DMS153 (cell line): ENCODE measurements at places on chromosomes 2 and 18.

DNA sequence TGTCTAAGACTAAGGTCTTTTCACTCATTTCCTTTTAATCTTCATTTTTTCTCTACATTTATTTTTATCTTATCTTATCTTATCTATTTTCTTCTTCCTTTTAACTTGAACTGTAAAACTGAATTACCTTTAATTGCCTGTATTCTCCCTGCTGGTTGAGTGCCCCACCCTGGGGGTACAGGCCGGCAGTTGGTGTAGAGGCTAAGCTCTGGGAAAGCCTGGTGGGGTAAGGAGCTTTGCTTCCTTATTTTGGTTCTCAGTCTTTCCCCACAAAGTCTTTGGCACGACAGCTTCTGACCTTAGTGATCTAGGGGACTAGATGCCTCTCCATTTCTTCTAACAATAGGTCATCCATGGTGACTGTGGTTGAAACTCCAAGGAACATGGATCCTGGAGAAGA, 26.8 kb upstream of the HAAO start:
- DNase-seq, result no peak

GRCh38 chr2:24231461-24231881, 56.6 kb downstream of the FAM228A start:
- DNase-seq, result no peak

GRCh38 chr2:68292108-68292710, 27.5 kb downstream of the CNRIP1 start:
- DNase-seq, result peak; percentile 60

GRCh38 chr2:10521356-10522169, 73.4 kb upstream of the ODC1 start:
- no peak for DNase-seq

DNA sequence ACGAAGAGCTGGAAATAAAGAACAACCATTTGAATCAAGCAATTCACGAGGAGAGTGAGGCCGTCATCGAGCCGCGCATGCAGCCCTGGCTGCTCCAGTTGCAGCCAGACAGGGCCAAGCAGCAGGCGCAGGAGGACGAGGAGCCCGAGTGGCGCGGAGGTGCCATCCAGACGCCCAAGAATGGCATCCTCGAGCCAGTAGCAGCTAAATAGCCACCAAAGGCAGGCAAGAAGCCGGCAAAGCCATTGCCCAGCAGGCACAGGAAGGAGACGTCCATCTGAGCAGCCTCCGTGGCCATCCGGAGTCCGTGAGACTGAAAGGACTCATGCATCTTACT, 8.9 kb upstream of the CHST10 start:
- no peak for DNase-seq

DNA sequence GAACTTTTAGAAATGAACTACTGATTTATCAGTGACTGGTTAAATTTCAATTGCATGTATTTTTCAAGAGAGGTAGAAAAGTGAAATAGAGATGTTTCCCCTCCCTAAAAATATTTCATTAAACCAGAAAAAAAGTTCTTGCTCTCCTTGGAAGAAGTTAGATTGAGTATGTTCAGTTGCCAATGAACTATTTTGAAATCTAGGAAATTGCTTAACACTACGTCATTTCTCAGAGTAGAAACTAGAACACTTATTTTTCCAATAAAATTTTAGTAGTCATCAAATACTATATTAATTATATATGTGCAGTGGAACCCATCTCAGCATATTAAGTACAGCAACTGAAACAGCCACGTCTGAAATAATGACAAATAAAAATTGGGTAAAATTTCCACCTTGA, 51.8 kb upstream of the STAT1 start:
- DNase-seq, result no peak

- DNase-seq, result no peak
Measured at GRCh38 chr2:39394516-39394961, 42.5 kb downstream of the MAP4K3 start.

- no peak for DNase-seq
Measured at GRCh38 chr2:141942006-141942789, 188.6 kb downstream of the LRP1B start.

GRCh38 chr2:25078170-25079049, 36.5 kb downstream of the EFR3B start:
- DNase-seq, result peak; percentile 77

GRCh38 chr18:48330016-48330991, 78.9 kb downstream of the ZBTB7C start:
- peak; percentile 82 for DNase-seq

- no peak for DNase-seq
Measured at GRCh38 chr2:222604749-222605515, 51.0 kb downstream of the FARSB start.

DNA sequence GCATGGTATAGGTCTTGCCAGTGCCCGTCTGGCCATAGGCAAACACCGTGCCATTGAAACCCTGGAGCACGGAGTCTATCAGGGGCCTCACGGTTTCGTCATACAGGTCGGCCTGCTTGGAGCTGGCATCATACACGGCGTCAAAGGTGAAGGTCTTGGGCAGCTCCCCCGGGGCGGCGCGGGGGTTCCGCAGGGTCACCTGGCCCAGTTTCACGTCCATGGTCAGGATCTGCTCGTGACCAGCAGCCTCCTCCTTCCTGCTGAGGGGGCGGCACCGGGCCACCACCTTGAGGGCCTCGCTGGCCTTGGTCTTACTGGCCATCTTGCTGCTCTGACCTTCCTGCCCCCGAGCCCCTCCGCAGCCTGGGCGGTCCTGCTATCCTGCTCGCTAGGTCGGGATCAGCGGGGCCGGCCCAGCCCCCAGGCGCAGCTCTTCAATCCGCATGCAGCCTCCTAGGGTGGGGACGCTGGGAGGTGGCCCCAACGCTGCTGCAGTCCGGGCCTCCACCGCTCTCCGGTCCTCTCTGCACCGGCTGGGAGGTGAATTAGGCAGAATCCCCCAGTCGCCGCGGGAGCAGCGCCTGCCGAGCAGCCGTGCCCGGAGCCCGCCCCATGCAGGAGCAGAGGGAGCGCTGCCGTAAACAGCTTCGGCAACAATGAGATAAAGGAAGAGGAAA, 563 bp downstream of the KIF3C start:
- DNase-seq, result no peak

DNA sequence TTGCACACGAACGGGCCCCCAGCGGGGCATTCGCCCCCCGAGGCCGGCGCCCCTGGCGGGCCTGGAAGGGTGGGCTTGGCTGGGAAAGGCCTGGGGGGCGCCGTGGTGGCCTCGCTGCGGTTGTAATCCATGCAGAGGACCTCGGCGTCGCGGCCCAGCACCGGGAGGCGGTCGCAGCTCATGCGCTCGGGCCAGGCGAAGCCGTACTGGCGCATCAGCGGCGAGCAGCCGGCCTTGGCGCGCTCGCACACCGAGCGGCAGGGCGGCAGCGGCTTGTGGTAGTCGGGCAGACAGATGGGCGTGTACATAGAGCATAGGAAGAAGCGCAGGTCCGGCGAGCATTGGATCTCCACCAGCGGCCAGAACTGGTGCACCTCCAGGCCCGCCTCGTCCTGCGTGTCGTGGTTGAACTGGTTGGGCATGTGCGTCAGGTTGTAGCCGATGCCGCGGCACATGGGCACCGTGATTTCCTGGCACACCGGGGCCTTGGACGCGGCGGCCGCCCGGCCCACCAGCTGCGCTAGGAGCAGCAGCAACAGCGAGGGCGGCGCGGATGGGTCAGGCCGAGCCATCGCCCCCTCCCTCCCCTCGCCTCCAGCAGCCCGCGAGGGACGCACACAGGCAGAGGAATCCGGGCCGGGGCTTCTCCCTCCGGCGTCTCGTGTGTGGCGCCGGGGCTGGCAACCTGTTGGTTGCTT, 1.4 kb downstream of the FZD5 start:
- peak; percentile 47 for DNase-seq

GRCh38 chr2:152472481-152472887, 137.5 kb downstream of the FMNL2 start:
- DNase-seq, result no peak

- DNase-seq, result no peak
Measured at GRCh38 chr2:151861174-151861573, 33.0 kb upstream of the ARL5A start.

GRCh38 chr2:110931648-110932047, 189.1 kb upstream of the BCL2L11 start:
- DNase-seq, result no peak

DNA sequence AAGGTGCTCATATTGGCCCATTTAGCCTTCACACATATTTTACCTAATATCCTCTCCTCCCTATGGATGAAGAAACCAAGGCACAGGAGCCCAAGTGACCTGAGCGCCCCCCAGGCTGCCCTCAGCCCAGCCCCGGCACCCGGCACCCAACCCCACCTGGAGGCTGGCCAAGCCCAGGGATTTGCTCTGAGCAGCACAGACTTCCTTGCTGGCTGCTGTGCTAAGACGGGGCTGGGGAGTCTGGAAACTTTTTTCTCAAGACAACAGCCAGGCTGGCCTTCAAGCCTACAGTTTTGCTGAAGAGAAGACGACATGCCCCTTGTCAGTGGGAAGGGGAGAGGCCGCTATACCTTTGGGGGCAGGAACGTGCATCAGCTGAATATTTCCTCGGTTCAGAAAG, 52.7 kb upstream of the LAMA1 start:
- DNase-seq, result no peak

- no peak for DNase-seq
Measured at GRCh38 chr2:217121565-217121964, 261.7 kb upstream of the TNP1 start.

DNA sequence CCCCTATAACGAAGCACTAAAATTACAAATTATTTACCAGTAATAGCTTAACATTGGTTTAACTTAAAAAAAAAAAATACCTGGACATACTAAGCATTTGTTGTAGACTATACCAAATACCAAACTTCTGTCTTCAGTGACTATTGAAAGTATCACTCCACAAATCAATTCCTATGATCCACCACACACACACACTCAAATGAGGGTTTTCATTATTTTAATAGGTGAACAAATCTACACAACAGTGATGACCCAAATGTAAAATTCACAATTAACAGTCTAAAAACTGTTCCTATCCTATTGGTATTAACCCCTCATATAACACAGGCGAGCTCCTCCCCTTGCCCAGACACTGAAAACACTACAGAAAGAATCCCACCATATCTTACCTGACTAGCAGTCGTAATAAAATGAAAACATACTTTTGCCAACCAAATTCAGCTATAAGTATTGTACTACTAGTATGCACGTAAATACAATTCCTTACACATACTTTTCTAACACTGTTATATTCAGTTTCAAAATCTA, 2.5 kb downstream of the SP3 start:
- no peak for DNase-seq

DNA sequence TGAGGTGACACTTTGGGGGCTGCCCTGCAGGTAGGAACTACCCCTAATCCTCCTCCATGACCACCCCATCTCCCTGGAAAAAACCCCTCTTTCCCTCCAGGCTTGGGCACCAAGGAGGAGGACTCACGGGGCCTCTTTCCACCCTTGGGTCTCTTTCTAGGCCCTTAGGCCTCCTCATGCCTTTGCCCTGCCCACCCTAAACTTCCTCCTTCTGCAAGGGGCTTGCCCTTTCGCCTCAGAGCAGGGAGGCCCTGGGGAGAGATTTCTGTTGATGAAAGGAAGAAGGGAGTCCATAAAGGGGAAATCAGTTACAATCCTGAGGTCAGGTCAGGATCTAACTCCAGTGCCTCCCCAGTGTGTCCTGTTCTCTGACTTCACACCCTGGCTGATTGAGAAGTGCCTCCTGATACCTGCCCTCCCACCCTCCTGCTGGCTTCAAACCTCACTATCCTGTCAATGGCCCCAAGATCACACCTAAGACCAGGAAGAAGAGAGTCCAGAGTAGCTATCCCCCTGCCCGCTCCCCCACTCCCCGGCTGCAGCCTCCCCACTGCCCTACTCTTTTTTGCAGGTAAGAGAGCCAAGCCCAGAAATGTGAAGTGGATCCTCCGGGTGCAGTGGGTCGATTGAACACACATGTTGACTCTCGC, 16.7 kb upstream of the TNS1 start:
- no peak for DNase-seq

- no peak for DNase-seq
Measured at GRCh38 chr18:63106727-63107126, 212.8 kb downstream of the BCL2 start.

DNA sequence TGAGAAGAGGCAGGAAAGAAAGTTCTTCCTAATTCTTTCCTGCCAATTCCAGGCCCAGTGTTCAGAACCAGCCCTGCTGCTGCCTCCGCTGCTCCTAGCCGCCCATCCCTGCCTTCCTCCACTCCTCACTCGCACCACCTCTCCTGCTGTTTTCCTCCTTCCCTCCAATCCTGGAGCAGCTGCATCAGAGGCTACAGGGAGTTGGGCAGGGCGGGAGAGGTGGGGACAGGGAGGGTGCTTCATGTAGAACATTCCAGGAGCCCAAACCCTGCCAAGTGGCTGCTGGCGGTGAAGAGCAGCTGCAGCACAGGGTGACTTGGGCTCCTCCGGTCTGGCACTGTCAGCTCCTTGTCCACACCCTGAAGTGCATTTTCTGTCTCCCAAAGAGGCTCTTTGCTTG, 176.3 kb downstream of the TNS1 start:
- DNase-seq, result no peak

GRCh38 chr18:79584491-79585394, 94.9 kb upstream of the CTDP1 start:
- no peak for DNase-seq

- no peak for DNase-seq
Measured at GRCh38 chr2:169702996-169703395, 8.7 kb downstream of the PHOSPHO2 start.

GRCh38 chr18:62437235-62438017, 85.4 kb upstream of the ZCCHC2 start:
- no peak for DNase-seq

DNA sequence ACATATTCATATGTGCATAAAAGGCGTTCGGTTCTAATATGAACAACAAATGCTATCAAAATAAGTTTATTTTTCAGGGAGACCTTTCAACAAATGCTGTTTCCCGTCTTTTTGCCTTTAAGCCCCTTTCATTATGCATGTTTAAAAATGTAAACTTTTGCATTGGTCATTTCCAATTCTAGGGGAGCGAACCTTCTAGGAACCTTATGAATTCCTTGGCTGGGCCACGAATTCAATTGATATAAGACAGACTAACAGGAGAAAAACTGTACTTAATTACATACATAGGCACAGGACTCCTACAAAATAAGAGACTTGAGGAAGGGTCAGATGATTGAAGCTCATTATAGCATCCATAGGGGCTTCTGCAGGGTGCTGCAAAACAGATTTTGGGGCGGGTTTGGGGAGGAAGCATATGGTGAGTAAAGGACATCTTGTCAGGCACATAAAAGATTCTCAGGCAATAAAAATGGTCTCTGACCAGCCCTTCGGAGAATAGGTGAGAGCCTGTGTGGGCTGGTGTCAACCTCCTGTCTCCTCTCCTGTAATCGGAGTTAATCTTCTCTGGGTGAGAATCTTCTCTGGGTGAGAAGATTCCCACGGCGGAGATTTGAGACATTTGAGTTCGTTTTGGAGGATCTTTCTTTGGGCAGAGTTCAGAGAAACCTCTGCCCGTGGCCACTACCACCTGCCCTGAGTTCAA, 1.7 kb downstream of the TNFRSF11A start:
- DNase-seq, result no peak

- DNase-seq, result no peak
Measured at GRCh38 chr2:71889759-71890684, 257.6 kb downstream of the CYP26B1 start.

GRCh38 chr2:151166410-151166809, 95.3 kb downstream of the RBM43 start:
- no peak for DNase-seq
